ENCODE measurements at places on chromosomes 5 and 9.

- DNase-seq, result no peak
Observed at GRCh38 chr9:120394058-120394669, 185.8 kb downstream of the CDK5RAP2 start.

GRCh38 chr9:126438741-126439401, 112.2 kb downstream of the MVB12B start:
- no peak for DNase-seq

- DNase-seq, result no peak
Observed at GRCh38 chr5:177550122-177550521, 4.2 kb downstream of the FAM193B start.

GRCh38 chr9:107274096-107274495, 9.0 kb upstream of the RAD23B start:
- DNase-seq, result no peak

DNA sequence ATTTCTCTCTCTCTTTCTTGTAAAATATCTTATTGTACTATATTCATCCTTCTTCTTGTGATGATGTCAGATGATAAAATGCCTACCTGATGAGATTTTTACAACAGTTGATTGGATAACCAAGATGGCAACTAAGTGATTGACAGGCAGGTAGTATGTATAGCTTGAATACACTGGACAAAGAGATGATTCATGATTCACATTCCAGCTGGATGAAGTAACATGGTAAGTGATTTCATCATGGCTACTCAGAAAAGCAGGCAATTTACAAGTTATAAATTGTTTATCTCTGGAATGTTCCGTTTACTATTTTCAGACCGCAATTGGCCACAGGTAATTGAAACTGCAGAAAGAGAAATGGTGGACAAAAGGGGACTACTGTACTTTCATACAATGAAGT, 1471.7 kb upstream of the C9orf72 start:
- DNase-seq, result no peak

Data from NCI-H1694 treated with DMSO at 0.1 percent for 48 hours (cell line).